ENCODE measurements at places on chromosomes 7 and 10. TPM values are rescaled to one million over a fixed set of nuclear protein-coding genes. Genes with fewer than 3 reads are reported as not detected.

Gene HMX2
- 0.28 TPM for total RNA-seq

Gene NME8
- total RNA-seq: not detected

Gene TYW1
- total RNA-seq: 13.1 TPM

Gene VWDE
- 2.3 TPM for total RNA-seq

Gene TLL2
- total RNA-seq: not detected

Gene MASTL
- total RNA-seq: 42.1 TPM

Gene EBLN1
- total RNA-seq: not detected

Gene LMOD2
- total RNA-seq: not detected

Gene SAP25
- 13.1 TPM for total RNA-seq

Gene VENTX
- total RNA-seq: not detected

Gene GPNMB
- total RNA-seq: 0.66 TPM

Gene LIPA
- 22.1 TPM for total RNA-seq

Gene FAM13C
- total RNA-seq: not detected

Gene MRPS16
- total RNA-seq: 123 TPM

Gene OPN1SW
- total RNA-seq: not detected

Gene CAMK1D
- 16.0 TPM for total RNA-seq

Gene LRRN3
- 8.0 TPM for total RNA-seq

Gene GJC3
- total RNA-seq: 1.1 TPM

Gene LRMDA
- not detected for total RNA-seq

Gene ZNF722
- total RNA-seq: not detected

Gene CLRN3
- total RNA-seq: not detected

Gene SLC18A2
- 0.21 TPM for total RNA-seq

Gene IGF2BP3
- total RNA-seq: 1.1 TPM

Gene SDHAF3
- 44.3 TPM for total RNA-seq

Measured in activated CD4-positive, alpha-beta T cell treated with anti-CD3 and anti-CD28 coated beads for 36 hours (primary cell).